ENCODE measurements at places on chromosomes 16 and 17. TPM values are rescaled to one million over a fixed set of nuclear protein-coding genes. Genes with fewer than 3 reads are reported as not detected.

- DNase-seq = no peak
These were observed 57.9 kb upstream of the TNRC6A start for GRCh38 chr16:24671455-24671954.

- no peak for DNase-seq
These were observed 23.5 kb downstream of the ORC6 start for GRCh38 chr16:46712911-46713310.

GRCh38 chr17:45296833-45297124, 20.0 kb downstream of the MAP3K14 start:
- peak; percentile 81 for DNase-seq

GRCh38 chr16:48160575-48160974, 4.8 kb upstream of the ABCC12 start:
- peak; percentile 27 for DNase-seq

GRCh38 chr16:51149721-51150164, 1.3 kb downstream of the SALL1 start:
- DNase-seq = peak; percentile 37

GRCh38 chr17:21573961-21574610, 118.2 kb upstream of the KCNJ18 start:
- no peak for DNase-seq

GRCh38 chr17:61412860-61413660, 13.4 kb downstream of the TBX2 start:
- no peak for DNase-seq

GRCh38 chr16:14004729-14005315, 66.3 kb upstream of the MRTFB start:
- DNase-seq = no peak

DNA sequence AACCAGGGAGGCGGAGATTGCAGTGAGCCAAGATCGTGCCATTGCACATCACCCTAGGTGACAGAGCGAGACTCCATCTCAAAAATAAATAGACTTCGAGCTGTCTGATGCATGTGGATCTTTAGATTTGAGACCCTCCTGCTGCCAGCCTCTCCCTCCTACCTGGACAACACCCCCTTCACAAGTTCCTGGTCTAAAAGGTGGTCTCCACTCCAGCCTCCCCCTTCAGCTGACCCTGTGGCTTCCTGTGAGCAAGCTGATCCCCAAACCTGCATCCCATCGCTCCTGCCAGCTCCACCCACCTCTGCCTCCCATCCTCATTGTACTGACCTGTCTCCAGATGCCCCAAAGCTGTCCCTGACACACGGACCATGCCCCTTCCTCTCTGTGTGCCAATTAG, 27.1 kb upstream of the FAAP100 start:
- no peak for DNase-seq

DNA sequence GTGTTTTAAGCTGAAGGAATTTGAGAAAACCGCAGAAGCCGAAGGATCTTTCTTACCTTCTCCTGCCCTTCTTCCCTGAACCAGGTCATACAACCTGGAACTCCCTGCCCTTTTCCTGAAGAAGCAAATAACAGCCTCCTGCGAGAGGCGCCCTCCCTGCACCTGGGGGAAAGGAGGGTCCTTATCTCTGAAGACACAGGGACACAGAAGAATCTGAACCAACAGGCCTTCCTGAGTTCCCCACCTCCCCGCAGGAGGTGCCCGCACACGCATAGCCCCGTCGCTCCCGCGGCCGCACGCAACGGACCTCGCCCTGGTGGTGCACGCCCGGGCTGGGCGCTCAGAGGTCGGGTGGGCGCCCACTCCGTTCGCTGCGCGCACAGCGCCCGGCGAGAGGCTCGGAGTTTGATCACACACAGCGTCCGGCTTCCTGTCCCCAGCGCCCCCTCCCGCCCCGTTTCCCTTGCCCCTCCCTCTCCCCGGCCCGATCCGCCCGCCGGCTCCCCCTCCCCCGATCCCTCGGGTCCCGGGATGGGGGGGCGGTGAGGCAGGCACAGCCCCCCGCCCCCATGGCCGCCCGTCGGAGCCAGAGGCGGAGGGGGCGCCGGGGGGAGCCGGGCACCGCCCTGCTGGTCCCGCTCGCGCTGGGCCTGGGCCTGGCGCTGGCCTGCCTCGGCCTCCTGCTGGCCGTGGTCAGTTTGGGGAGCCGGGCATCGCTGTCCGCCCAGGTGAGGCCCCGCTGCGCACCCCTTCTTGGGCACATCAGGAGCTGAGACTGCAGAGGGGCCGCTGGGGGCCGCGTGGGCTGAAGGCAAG, at the start of gene TNFSF12:
TNFSF12 (plus strand) TSS at position 474 of the 816 bp plus-strand sequence; CDS start at position 570, 96 bp downstream.
- peak; percentile 36 for DNase-seq

GRCh38 chr16:83315271-83315670, 492.5 kb upstream of the HSBP1 start:
- no peak for DNase-seq

- DNase-seq = no peak
These were observed 161.5 kb upstream of the CACNG3 start for GRCh38 chr16:24094660-24095059.

- no peak for DNase-seq
These were observed 159.7 kb downstream of the CEP112 start for GRCh38 chr17:66032082-66032712.

DNA sequence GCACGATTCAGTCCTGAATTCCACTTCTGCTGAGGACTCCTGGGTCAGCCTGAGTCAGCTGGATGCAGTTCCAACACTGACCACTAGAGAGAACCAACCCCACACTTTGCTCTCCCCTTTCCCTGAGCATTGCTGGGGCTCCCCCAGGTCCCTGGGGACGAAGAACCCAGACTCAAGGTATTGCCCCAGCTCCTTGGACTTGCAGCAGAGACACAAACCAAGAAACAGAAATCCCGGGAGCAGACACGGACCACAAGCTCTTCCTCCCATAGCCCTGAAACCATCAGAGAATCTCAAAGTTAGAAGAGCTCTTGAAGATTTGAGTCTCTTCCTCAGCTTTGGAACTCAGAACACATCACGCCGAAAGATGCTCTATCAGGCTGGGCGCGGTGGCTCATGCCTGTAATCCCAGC, 678 bp upstream of the GH1 start:
- peak; percentile 52 for DNase-seq

The IRX5 gene
- 1.2 TPM for total RNA-seq

The UTS2R gene
- total RNA-seq = not detected

The KRT12 gene
- total RNA-seq = not detected

The PABPN1L gene
- total RNA-seq = not detected

The AURKB gene
- total RNA-seq = 123 TPM

The TMEM204 gene
- total RNA-seq = not detected

The CX3CL1 gene
- total RNA-seq = 1.0 TPM

The DNAJC7 gene
- total RNA-seq = 66.6 TPM

The PRDM7 gene
- not detected for total RNA-seq

The CD19 gene
- total RNA-seq = not detected

The POLR3K gene
- 11.2 TPM for total RNA-seq

The ZNRF1 gene
- total RNA-seq = 13.6 TPM

Data from M059J (cell line).